ENCODE measurements at places on chromosomes 2 and 18. TPM values are rescaled to one million over a fixed set of nuclear protein-coding genes. Genes with fewer than 3 reads are reported as not detected.

FAM110C gene
- not detected for total RNA-seq

NPC1 gene
- 78.0 TPM for total RNA-seq

ANKRD30B gene
- not detected for total RNA-seq

SERPINB13 gene
- not detected for total RNA-seq

FABP1 gene
- total RNA-seq: not detected

REG1B gene
- not detected for total RNA-seq

CKAP2L gene
- total RNA-seq: 16.8 TPM

ACMSD gene
- not detected for total RNA-seq

STPG4 gene
- 0.20 TPM for total RNA-seq

FOXI3 gene
- not detected for total RNA-seq

TCF7L1 gene
- total RNA-seq: 2.2 TPM

SIX3 gene
- 0.39 TPM for total RNA-seq

CXCR1 gene
- not detected for total RNA-seq

IL36A gene
- total RNA-seq: not detected

SLC4A5 gene
- under 0.01 TPM for total RNA-seq

TMEM247 gene
- total RNA-seq: not detected

ERBB4 gene
- under 0.01 TPM for total RNA-seq

GPAT2 gene
- 21.7 TPM for total RNA-seq

PARD6G gene
- total RNA-seq: 0.59 TPM

PROC gene
- not detected for total RNA-seq

CD207 gene
- not detected for total RNA-seq

SMYD1 gene
- not detected for total RNA-seq

G6PC2 gene
- total RNA-seq: not detected

GPR45 gene
- not detected for total RNA-seq

DLX2 gene
- 0.20 TPM for total RNA-seq

All from subcutaneous preadipocyte (primary cell).